Spleen (tissue), 13 donors: ENCODE measurements at places on chromosomes 11 and 22. TPM values are rescaled to one million over a fixed set of nuclear protein-coding genes. Genes with fewer than 3 reads are reported as not detected.

- H3K27me3 ChIP-seq, result no peaks in the 10 kb centered on the region
- H3K27ac ChIP-seq, result no peak overlapping the region
- no peaks in the 10 kb centered on the region for H3K36me3 ChIP-seq
- H3K4me3 ChIP-seq, result no peak overlapping the region
- H3K4me1 ChIP-seq, result no peaks in the 10 kb centered on the region
Measured at GRCh38 chr11:86396396-86396795, 21.7 kb downstream of the CCDC81 start.

The TRIM49C gene
- total RNA-seq, result not detected

- no peaks in the 10 kb centered on the region for H3K4me1 ChIP-seq
- H3K4me3 ChIP-seq, result no peak overlapping the region
- peaks cover 17% of the 10 kb centered on the region for H3K36me3 ChIP-seq
- no peak overlapping the region for H3K27ac ChIP-seq
- no peak for DNase-seq
Measured at GRCh38 chr11:28169816-28170215, 61.6 kb downstream of the METTL15 start.

The OR51B5 gene
- total RNA-seq, result 1.4 TPM

DNA sequence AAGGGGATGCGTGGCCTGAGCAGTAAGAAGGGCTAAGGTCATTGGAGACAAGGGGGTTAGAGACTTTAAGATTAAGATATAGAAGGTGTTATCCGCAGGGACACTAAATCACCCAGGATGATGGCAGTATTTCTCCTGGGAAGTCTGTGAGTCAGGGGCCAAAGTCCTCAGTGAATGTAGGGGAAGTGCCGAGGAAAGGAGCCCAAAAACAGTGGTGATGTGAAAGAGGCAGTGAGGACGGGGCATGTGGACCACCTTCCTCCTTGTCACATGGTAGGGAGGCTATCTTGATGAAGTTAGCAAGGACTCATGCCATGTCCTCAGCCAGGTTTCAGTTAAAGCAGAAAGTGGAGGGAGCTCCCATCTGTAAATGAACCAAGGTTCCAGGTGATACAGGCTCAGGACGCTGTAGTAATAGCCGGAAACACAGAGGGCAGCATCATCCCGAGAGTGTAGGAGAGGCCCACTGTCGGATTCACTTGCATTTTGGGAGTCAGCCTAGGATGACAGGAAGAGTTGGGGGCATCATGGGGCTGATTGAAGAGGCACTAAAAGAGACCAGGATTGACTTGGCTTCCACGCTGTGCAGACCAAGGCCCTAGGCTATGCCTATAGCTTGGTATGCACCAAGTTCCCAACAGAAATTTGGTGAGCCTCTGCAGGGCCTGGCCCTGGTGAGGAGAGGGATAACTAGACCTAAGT lies 33.5 kb downstream of the WEE1 start:
- H3K4me3 ChIP-seq, result no peak overlapping the region
- no peak for DNase-seq
- no peaks in the 10 kb centered on the region for H3K27me3 ChIP-seq
- peaks cover 8% of the 10 kb centered on the region for H3K4me1 ChIP-seq
- no peaks in the 10 kb centered on the region for H3K36me3 ChIP-seq
